ENCODE measurements at places on chromosomes 12 and 14.

DNA sequence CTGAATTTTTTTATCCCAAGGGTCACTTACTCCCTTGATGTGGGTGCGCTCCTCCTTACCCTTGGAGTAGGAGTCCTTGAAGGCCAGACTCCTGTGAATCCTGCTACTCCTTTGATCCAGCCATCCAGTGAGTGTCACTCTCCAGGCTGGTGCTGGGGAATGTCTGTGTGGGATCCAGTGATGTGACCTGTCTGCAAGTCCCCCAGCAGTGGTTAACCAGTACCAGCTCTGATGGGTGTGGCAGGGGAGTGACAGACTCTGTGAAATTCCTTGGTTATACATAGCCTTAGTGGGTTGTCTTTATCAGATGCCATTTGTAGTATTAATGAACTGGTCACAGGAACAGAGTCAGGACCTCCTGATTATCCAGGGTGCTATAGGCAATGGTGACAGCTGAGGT is 409.5 kb upstream of the LMO3 start:
- no peak for DNase-seq

GRCh38 chr12:91924827-91925226 is 220.8 kb downstream of the BTG1 start:
- DNase-seq, result no peak

GRCh38 chr12:40149673-40150260 is 43.9 kb upstream of the SLC2A13 start:
- no peak for DNase-seq

DNA sequence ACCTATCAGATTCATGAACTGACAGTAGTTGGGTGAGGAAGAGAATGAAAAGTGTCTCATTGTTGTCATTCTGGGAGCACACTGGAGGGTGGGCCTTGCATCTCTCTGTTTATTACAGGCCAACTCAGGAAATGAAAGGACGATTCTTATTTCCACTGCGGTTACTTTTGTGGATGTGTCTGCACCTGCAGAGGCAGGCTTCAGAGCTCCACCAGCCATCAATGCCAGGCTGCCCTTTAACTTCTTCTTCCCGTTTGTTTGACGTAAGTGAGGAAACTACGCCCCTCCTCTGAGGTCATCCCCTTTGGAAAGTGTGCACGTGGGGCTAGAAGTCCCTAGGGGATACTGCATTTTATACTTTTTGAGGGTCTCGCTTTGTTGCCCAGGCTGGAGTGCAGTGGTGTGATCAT is 33.7 kb downstream of the TCTN1 start:
- no peak for DNase-seq

DNA sequence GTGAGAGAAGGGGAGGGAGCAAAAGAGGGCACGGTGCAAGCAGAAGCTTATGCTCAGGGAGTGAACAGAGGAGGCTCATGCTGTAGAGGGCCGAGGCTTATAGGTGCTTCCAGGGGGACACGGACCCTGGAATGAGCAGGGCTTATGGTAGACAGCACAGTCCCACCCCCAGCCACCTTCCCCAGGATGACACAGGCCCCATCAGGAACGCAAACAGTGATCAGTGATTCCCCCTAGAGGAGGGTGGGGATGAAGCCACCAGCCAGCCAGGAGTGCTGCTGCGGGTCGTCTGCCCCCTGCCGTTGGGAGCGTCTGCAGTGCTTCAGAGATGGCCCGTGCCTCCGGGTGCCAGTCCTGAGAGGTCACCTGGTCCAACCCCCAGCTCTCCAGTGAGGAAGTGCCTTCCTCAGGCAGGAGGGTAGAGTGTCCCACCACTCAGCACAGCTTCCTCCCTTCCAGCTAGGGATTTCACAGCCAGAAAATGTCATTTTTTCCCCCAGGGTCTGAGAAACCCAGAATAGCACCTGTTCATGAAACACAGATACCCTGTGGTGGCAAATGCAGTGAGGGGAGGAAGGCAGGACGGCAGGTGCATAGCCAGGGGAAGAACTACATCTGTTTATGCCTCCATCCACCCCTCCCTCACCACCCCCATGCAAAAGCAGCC is 60.7 kb downstream of the SLC6A12 start:
- no peak for DNase-seq

GRCh38 chr12:109729801-109730200 is 16.2 kb downstream of the FAM222A start:
- DNase-seq, result no peak

GRCh38 chr14:105092171-105093037 is 27.2 kb upstream of the GPR132 start:
- DNase-seq, result no peak

GRCh38 chr12:122097927-122098756 is 19.6 kb downstream of the MLXIP start:
- no peak for DNase-seq

- DNase-seq, result no peak
Measured at GRCh38 chr12:5516371-5517241, 84.7 kb downstream of the NTF3 start.

DNA sequence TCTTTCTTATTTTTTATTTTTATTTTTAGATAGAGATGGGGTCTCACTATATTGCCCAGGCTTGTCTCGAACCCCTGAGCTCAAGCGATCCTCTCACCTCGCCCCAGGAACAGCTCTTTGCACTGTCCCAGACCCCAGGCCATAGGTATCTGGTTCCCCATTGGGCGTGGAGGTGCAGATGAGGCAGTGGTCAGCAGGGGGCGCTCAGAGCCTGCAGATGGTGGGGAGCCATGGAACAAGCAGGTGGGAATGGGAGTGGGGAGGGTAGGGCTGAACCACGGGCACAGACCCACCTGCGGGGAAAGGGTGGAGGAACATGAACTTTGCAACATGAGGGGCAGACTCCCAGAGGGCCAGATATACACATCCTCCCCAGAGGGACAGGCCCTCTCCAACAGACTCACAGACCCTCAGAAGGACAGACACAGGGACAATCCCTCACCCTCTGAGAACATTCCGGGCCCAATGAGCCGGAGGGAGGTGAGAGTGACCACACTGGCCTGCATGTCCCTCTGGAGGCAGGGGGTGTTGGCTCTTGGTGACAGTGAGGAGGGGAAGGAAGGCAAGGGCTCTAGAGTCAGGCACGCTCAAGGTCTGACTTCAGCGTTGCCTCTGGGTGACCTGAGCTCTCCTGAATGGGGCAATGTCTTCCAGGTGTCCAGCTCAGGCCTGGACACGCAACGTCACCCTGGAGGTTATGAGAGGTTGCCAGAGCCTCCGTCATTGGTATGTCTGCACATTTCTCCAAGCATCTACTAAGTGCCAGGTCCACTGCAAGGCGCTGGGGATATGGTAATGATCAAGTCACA is 34.9 kb downstream of the KRT80 start:
- peak; percentile 24 for DNase-seq

GRCh38 chr14:91330856-91331255 is 86.4 kb upstream of the GPR68 start:
- DNase-seq, result no peak

DNA sequence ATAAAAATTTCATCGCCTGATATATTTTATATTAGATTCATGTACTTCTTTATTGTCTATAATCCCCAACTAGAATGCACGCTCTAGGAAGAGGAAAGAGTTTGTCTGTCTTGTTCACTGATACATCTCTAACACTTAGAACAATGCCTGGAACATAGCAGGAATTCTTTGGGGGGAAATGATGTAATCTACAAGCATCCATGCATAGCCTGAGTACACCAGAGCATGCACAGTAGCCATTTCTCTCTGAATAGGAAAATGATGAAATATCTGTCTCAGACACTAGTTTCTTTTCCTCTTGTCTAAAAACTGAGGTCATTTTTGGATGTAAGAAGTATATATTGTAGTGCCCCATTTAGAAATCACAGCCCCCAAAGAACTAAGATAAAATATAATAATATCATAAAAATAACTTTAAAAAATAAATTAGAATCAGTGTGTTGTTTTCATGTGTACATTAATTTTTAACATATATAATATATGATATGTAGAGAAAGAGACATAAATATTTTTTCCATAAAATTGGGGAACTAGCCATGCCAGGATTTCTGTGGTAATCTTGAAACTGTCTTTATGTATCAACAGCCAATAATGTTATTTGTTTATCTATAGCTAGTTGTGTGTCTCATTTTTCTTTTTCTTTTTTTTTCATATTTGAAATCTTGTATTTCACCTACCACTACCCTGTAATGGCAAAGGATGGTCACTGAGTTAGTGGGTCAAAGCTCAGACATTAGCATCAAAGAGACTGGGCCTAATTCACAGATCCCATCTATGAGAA is 155.6 kb upstream of the TMCC3 start:
- no peak for DNase-seq

- no peak for DNase-seq
Measured at GRCh38 chr14:25048170-25049016, 1.6 kb downstream of the STXBP6 start.

DNA sequence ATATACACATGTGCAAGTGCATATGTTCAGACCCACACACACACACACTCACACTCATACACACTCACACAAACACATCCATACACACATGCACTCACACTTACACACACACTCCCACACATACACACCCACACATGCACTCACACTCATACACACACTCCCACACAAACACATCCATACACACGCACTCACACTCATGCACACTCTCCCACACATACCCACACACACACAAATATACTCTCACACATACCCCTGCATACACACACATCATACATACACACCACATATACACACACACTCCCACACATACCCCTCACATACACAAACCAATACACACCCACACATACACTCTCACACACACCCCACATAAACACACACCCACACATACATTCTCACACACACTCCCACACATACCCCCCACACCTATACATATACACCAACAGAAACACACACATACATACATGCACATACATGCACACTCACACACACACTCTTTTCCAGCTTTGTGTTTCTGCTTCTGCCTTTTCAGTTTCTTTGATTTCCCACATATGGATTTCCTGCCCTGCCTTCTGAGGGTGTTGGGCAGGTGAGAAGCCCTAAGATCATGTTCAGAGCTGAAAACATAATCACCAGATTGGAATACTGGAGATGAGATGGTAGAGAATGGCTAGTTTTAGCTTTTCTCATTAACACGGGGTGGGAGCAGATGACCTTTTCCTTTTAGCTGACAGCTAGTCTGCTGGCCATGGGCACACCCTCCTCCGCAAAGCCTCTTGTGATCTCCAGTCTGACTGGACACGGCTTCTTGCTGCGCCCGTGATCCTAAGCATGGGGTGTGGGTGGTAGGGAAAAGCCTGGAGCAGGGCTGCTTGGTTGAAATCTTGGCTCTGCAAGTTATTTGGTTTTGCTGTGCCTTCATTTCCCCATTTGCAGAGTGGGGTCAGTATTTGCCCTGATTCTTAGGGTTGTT is 214.0 kb downstream of the CHST11 start:
- no peak for DNase-seq

DNA sequence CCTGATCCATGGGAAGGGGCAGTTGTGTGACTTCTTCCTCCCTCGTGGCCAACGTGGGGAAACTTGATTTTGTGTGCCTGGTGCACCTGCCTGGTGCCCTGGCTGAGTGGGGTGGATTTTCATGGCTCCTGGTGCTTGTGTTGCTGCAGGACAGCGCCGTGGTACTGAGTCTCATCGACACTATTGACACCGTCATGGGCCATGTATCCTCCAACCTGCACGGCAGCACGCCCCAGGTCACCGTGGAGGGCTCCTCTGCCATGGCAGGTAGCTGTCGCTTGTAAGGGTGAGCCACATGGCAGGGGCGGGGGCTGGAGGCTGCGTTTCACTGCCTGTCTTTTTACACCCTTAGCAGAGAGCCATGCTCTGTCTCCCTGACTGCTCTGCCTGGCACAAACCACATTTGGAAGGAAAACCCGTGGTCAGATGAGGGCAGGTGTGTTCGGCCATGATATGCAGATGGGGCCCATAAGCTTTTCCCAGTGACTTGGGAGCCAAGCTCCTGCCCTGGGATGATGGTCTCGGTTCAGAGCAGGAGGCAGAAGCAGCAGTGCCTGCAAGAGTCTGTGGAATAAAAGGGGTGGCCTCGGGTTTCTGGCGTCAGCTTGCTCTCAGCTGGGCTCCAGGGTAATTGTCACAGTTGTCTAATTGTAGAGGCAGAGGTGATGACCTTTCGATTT is 49.5 kb downstream of the ADGRD1 start:
- no peak for DNase-seq

DNA sequence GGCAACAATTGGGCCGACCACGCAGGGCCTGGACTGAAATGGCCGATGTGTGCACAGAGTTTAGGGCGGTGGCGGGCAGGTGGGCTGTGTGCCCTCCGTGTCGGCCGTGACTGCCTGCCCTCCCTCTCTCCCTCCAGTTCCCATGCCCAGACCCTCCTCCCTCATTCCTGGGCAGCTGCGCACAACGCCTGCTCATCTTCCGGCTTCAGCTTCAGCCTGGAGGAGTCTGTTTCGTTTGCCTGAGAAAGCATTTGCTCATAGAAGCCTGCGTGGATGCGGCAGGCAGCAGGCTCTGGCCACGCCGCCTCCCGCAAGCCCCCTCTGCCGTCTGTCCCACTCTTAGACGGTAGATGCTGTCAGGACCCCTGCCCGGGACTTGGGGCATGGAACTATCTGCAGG is 47.3 kb upstream of the FZD10 start:
- DNase-seq, result no peak

GRCh38 chr14:68671909-68672308 is 121.0 kb downstream of the ZFP36L1 start:
- no peak for DNase-seq

- DNase-seq, result no peak
Measured at GRCh38 chr14:100623961-100624360, 36.7 kb upstream of the BEGAIN start.

DNA sequence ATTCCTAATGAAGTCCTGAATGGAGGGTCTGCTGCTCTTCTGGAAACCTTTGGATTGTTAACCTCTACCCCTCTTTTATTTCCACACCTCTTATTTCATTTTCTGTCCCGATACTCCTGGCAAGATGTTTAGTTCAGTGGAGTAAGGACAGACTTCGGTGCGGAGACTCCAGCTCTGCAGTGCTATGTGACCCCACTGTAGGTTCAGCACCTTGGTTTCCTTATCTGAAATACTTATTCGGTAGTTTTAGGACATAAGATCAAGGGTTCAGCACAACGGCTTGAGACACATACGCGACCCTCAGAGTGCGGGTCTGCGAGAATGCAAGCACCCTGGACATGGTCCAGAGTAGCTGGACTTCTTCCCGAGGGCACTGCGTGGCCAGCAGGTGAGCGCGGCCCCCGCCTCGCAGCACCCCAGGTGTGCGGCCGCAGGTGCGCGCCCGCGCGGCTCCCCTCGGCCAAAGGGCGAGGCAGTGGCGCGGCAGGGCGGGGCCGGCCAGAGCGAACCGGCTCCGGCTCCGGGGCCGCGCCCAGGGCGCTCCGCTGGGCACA is 465 bp upstream of the FGD4 start:
- no peak for DNase-seq

- DNase-seq, result no peak
Measured at GRCh38 chr14:103509864-103510723, 12.5 kb downstream of the CKB start.

DNA sequence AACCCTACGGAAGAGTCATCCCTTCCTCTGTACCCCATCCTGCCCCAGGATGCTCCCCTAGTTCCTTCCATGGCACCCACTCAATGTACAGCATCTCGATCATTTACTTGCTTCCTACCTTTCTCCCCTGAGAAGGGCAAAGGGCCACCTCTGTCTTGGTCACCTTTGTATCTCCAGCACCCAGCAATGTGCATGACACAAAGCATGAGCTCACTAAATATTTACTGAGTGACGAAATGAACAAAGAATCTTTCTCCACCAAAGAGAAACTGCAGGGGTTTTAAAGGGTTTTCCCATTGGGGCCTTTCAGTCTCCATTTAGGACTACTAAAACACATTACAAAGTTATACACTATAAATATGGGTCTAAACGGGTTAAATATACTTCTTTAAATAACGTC is 30.6 kb downstream of the ATG14 start:
- no peak for DNase-seq

- no peak for DNase-seq
Measured at GRCh38 chr12:8064131-8064530, 2.0 kb downstream of the C3AR1 start.
